ENCODE measurements at places on chromosomes 2 and 18.

- DNase-seq, result no peak
Measured at GRCh38 chr18:27967913-27968824, 208.8 kb downstream of the CDH2 start.

DNA sequence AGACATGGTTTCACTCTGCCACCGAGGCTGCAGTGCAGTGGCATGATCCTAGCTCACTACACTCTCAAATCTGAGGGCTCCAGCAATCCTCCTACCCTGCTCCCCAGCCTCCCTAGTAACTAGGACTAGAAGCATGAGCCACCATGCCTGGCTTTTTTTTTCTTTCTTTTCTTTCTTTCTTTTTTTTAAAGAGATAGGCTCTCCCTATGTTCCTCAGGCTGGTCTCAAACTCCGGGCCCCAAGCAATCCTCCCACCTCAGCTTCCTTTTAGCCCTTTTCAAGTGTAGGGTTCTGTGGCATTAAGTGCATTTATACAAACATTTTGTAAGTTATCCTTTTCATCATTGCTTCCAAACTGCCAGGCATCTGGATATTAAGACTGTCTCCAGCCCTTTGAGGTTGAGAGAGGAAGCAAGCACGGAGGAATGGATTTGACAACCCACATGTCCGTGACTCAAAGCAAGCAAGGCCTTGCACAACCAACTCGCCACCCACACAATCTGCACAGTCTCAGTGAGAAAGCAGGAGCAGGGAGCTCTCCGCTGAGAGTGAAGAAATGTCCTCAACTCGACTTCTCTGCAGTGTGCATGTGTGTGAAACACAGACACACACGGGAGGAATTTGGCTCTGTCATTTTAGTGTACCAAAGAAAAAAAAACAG lies 65.6 kb downstream of the ATP8B1 start:
- DNase-seq, result no peak

GRCh38 chr2:57543211-57543610 lies 503.4 kb upstream of the VRK2 start:
- no peak for DNase-seq

- DNase-seq, result no peak
Measured at GRCh38 chr2:227509824-227510619, 38.1 kb downstream of the AGFG1 start.

- DNase-seq, result no peak
Measured at GRCh38 chr18:13019301-13019700, 28.1 kb downstream of the CEP192 start.

DNA sequence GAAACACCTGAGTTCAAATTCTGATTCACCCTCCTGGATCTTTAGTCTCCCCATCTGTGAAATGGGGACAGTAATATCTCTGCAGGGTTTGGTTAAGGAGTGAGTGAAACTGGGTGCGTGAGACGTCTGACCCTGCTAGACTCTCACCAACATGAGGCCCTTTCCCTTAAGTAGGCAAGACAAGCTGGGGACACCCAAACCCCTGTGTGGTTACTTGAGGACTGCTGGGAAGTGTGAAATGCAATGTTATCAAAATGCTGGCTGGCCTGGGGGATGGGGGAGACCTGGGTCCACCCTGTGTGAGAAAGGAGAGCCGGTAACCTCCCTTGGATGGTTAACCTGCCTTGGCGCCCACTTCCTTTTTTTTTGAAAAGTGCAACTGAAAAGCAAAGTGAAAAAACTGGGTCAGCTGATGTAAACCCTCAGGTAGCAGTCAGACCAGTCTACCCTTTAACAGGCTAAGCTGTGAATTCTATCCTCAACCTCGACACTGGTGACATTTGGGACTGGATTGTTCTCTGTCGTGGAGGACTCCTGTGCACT lies 82.3 kb downstream of the INPP5D start:
- DNase-seq, result peak; percentile 26

GRCh38 chr2:204901591-204901990 lies 356.3 kb downstream of the PARD3B start:
- no peak for DNase-seq

GRCh38 chr18:2939317-2939716 lies 73.6 kb downstream of the LPIN2 start:
- no peak for DNase-seq

DNA sequence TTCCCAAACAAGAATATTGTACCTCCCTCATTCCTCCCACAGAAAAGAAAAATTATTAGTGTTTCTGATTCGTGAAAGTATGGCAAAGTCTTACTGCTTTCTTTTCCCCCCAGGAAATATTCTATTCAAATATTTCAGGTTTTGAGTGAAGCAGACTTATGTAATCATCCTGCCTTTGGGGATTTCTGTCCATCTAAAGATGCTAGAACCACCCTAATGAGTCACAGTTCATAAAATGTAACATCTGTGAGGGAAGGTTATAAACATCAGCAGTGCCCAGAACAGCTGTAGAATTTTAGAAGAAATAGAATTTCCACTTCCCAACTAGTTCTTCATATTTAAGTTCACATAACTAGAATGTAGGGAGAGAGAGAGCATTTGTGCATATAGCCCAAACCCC lies 39.0 kb downstream of the EEF1B2 start:
- no peak for DNase-seq

- no peak for DNase-seq
Measured at GRCh38 chr2:71922091-71922490, 225.6 kb downstream of the CYP26B1 start.

- DNase-seq, result no peak
Measured at GRCh38 chr2:178506949-178507348, 26.7 kb downstream of the PLEKHA3 start.

DNA sequence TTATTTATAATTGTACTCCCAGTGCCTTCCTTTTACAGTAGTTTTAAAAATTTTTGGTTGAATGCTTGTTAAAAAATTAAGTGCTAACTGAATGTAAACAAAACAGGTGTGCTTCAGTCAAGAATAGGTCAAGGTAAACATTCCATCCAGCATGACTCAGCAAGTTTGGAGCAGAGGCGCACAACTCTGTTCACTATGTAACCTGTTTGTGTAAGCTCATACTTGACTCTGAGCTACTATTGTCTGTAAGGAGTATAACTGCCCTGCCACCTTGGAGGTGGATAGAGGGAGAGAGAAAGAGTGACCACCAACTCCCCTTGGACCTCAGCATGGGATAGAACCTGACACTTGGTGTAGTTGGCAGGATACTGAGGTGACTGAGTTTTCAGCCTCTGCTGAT lies 207.4 kb upstream of the SYT4 start:
- no peak for DNase-seq

DNA sequence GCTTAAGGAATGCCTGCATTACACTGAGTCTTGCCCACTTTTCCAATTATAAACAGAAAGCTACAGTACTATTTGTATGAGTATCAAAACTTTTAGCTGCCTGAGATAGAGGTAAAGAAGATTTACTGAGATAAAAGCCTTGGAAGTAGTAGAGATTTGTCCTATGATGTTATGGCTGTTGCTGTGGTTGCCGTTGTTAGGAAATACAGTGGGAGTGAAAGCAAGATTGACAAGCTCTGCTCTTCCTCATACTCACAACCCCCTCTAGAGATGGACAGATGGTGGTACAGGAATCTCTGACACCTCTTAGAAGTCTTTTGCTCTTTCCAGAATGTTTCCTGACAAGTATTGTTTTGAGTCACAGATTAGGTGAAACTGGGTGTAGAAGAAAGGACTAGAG lies 242.5 kb downstream of the RPIA start:
- no peak for DNase-seq

GRCh38 chr18:10405816-10406663 lies 48.4 kb upstream of the APCDD1 start:
- no peak for DNase-seq

DNA sequence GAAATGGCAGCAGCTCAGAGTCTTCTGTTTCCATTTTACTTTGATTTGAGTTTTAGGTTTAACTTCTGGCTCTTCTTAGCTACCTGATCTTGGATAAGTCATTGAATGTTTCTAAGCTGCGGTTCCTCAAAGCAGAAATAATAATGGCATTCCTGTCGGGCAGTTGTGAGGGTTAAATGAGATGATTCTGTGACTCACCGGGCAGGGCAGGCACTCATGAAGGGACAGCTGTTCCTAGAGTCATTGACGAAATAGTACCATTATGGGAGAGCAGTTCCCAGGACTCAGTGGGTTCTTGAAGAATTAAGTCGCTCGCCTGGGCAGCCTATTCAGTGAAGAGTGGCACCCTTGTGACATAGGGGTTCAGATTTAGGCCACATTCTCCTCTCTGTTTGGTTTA lies 10.3 kb downstream of the TRIB2 start:
- no peak for DNase-seq

DNA sequence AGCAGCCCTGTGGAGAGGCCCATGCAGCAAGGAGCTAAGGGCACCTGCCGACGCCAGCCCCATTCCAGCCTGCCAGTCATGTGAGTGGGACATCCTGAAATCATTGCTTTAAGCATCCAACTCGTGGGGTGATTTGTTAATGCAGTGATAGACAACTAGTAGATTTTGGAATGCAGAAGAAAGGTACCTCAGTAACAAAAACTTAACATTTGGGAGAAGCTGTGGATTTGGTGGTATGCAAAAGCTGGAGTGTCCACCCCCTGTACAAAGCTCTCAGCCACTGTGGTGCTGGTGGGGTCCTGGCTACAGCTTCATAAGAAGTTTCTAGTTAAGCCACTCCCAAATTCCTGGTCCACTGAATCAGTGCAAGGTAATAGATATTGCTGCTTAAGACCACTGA lies 37.2 kb upstream of the GNAL start:
- DNase-seq, result no peak

GRCh38 chr2:67993329-67993728 lies 69.5 kb downstream of the C1D start:
- no peak for DNase-seq

- no peak for DNase-seq
Measured at GRCh38 chr2:181307203-181307991, 149.8 kb upstream of the ITGA4 start.

- DNase-seq, result no peak
Measured at GRCh38 chr2:14804902-14805301, 172.4 kb downstream of the LRATD1 start.
